ENCODE measurements at places on chromosomes 7 and 10.

DNA sequence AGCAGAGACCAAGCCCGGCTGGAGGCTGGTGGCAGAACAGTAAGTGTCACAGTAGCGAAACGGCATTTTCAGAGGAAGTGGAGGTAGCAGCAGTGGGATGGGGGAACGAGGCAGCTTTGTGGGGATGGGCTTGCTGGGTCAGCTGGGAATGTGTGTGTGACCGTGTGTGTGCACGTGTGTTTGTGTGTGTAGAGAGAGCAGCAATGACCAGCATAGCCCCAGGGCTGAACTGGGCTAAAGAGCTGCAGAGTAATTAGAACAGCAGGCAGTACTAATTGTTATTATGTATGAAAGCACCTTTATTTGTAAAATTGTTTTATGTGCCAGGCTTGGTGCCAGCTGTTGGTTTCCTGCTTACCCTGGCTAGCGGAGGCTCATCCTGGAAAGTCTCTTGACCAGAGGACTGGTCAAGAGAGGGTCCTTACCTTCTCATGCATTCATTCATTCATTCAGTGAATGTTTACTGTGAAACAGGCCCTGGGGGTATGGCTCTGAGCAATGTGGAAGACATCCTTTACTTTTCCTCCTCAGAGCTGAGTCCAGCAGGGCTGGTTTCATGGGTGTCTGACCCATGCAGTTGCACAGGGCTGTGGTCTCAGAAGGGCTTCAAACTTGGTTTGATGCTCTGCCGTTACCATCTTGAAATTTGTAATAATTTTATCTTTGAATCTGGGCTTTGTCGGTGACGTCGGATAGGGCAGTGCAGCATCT lies 184.6 kb downstream of the SEC23IP start:
- no peak for DNase-seq

DNA sequence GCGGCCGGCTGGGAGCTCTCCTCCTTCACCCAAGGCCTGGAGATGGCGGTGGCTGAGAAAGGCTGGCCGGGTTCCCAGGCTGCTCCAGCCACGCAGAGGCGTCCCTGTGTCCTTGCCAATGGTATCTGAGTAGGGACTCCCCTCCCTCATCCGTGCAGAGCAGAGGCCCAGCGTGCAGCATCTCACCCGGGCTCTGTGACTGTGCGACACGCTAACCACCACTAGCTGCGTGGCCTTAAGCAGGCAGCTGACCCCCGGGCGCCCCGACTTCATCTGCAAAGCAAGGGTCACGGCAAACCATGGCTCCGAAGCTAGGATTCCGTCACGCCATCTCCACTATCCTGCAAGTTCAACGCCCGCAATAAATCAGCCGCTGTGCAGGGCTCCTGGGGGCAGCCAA lies 47.2 kb upstream of the TNRC18 start:
- DNase-seq: no peak

DNA sequence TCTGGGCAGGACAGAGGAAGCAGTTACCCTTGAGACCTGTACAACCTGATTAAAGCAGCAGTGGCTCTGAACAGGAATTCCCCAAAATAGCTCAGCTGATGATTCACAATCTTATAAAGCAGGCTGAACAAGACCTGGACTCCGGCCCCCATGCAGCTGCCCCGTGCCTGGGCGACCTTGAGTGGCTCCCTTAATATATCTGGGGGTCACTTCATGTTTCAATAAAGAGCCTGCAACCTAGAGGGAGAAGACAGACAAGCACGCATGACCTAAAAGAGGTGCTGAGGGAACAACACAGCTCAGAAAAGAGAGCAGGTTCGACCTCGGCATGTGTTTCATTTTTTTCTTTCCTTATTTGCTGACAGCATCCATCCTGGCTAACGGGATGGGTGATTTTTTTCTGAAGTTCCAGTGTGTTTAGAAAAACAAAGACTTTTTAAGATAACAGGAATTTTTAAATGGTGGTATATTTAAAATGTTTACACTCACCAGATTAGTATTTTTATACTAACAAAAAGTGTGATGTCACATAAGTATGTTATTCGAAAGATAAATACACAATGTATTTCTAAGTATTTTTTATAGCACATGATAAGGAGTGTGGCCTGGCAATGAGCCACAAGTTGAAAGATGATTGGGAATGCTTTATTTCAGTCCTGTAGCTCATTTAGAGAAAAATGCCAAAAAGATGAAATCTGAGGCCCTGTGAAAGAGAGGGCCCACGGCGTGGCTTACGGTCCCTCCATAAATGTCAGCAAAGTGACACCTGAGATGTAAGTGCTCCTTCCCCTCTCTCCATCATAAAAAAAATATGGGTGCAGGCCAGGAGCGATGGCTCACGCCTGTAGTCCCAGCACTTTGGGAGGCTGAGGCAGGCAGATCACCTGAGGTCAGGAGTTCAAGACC lies 161.3 kb downstream of the SLIT1 start:
- DNase-seq: peak; percentile 62

DNA sequence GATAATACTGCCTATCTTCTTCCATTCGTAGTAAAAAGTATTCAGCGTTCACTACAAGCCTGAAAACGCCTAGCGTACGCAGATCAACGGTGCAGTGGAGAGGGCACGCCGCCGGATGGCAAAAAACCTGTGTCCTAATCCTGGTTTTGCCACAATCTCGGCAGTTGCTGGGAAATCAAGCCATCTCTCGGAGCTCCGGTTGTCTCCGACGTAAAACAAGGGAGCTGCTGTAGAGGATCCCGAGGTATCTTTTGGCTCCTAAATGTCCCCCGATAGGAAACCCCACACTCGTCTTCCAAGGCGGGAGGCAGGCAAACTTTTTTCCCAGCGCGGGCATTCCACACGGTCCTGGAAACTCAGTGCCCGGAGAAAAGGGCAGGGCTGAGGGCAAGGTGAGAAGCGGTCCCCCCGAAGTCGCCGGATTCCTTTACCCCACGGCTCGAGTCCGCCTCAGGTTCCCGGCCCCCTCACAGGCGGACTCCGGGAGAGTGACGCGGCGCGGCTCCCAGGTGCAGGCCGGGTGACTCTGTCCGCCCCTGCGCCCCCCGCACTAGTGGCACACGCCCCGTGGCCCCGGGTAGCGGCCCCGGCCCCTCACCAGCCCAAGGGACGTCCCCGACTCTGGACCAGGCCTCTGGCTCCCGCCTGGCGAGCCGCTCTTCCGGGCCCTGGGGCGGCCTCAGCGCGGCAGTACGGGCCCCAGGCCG lies 649 bp downstream of the IDE start:
- peak; percentile 56 for DNase-seq

- no peak for DNase-seq
Measured at GRCh38 chr10:633279-634245, 55.9 kb downstream of the DIP2C start.

- DNase-seq: no peak
Measured at GRCh38 chr10:94214481-94214893, 148.3 kb downstream of the NOC3L start.

DNA sequence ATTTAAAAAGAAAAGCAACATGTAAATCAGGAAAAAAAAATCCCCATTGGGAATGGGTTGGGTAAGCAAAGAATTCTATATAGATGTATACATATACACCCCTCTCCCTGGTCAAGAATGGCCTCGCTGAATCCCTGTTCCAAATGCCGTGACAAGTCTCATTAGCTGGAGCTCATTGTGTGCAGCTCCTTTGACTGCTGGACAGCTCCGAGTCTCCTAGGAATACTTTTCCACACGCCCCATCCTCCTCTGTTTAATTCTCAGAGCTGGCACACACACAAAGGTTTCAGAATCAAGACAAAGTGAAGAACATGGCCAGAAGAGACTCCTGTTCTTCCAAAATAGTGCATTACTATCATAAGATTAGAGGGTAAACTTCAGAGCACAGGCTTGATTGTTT lies 130.9 kb upstream of the MKLN1 start:
- DNase-seq: no peak

DNA sequence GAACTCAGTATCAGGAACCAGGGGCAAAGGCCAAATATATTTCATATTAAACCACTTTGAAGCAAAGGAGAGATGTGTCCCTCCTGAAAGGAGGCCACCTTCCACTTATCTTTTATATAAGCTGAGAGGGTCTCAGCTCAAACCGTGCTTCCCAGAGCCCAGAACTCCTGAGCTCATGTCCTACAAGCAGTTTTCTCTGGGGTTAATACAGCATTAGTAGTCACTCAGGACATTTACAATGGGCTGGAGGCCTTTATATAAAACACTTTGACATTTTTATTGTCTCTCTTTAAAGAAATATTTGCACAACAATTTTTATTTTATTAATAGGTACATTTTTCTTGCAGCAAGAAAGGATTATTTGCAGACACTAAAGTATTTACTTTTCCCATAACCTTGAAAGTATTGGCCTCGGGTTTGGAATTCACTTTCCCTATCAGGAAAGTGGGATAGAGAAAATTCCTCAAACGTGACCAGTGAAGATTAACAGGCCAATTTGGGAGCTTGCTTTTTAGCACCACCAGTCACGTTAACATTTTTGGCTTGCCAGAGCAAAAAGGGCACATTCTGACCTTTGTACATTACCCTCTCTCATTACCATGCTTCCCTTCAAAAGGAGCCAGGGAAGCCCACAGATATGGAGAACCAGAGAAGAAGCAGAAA lies 464.9 kb upstream of the NRP1 start:
- no peak for DNase-seq

GRCh38 chr7:157621131-157621681 lies 284.4 kb downstream of the DNAJB6 start:
- no peak for DNase-seq

GRCh38 chr10:109067031-109067430 lies 856.3 kb downstream of the XPNPEP1 start:
- DNase-seq: no peak

GRCh38 chr10:98467506-98468318 lies 21.0 kb upstream of the HPS1 start:
- DNase-seq: peak; percentile 91

DNA sequence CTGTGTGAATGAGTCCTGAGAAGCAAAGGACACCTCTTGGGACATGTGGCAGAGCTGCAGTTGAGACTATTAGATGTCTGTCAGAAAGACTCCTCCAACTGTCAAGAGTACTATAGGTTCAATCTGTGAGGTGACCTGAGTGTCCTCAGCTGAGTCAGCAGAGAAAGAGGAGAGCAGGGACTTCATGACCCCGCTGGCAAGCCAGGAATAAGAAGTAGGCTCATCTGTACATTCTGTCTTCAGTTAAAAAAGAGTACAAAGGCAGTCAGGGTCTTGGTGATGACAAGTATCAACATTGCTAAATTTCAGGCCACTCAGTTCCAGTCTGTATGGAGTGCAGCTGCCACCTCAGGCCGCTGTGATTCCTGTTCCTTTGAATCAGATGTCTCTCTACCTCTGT lies 25.1 kb downstream of the HECTD2 start:
- DNase-seq: no peak

DNA sequence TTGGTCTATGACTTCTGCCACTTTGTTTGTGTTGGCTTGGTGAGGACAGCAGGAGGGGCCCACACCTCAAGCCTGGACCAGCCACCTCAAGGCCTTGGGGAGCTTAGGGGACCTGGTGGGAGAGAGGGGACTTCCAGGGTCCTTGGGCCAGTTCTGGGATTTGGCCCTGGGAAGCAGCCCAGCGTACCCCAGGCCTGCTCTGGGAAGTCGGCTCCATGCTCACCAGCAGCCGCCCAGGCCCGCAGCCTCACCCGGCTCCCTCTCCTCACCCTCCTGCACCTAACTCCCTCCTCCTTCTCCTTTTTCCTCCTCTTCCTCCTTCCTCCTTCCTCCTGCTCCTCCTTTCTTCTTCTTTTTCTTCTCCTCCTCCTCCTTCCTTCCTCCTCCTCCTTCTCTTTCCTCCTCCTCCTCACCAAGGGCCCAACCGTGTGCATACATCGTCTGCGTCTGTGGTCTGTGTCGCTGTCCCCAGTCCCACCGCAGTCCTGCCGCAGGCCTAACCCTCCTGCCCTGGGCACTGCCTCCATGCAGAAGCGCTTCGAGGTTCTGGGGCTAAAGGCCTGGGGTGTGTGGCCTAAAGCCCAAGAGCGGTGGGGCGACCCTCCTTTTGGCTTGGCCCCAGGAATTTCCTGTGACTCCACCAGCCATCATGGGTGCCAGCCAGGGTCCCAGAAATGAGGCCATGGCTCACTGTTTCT lies 5.3 kb downstream of the EN2 start:
- no peak for DNase-seq

DNA sequence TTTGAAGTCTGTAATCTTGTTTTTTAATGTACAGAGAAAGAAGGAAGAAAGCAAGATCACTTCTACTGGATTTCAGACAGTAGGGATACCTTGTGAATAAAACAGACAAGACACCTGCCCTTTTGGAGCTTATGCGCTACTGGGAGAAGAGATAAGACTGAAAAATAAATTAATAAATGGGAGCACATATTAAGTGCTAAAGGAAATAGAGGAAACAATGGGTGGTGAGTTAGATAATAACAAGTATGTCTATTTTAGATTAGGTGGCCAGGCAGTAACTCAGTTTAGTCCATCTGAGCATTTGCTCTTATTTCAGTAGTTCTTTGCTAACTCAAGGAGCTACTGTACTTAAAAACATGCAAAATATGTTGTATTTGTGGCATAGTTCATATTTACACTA lies 15.9 kb downstream of the MIOS start:
- no peak for DNase-seq

- no peak for DNase-seq
Measured at GRCh38 chr7:138254444-138254843, 178.2 kb downstream of the AKR1D1 start.

DNA sequence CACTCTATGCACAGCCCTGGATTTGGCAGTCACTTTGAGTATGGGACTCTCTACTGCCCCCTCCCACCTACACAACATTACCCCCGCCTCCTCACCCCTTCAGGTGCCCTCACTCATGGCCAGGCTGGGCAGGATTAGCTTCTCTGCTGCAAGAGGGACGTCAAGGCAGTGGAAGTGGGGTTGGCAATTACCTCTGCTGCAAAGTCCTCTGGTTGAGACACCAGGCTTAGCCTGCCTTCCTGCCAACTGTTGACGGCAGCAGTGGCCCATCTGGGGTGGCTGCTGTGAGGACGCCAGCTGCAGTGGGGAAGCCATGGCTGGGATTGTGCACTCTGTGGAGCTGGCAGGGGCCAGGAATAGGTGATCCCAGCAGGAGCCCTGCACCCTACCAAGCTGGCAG lies 26.7 kb downstream of the SVIL start:
- DNase-seq: no peak

GRCh38 chr10:80529604-80530003 lies 8.1 kb upstream of the SH2D4B start:
- DNase-seq: no peak

DNA sequence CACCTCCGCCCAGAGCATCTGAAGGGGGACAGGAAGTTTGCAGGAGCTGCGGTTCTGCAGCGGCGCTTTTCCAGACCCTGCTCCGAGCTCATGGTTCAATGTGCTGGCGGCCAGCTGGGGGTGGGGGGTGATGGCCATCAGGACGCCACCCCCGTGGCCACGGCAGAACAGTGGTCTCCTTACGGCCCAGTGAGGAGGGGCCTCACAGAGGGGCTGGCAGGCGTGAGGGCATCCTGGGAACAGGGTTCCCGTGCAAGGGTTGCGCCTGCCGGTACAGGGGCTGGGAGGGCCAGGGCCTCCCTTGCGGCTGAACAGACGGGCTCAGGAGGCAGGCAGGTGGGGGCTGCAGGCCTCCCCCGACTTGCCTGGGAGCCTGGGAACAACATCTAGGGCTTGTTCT lies 39.0 kb upstream of the GNA12 start:
- DNase-seq: no peak

DNA sequence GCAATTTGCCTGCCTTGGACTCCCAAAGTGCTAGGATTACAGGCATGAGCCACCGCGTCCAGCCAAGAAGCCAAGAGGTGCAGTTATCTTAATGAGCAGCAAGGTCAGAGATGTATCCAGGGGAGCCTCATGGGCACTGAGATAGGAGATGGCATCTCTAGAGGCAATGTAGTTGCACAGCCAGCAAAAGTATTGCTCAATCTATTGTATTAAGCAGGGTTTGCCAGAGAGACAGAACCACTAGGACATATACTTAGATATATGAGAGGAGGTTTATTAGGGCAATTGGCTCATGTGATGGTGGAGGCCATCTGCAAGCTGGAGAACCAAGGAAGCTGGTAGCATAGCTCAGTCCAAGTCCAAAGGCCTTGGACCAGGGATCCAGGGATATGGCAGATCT lies 16.3 kb upstream of the VPS26A start:
- DNase-seq: no peak

Data from RWPE1 (cell line).